ENCODE measurements at places on chromosomes 13 and 19.

GRCh38 chr19:47003611-47004465 lies 15.8 kb upstream of the NPAS1 start:
- DNase-seq: no peak

- no peak for DNase-seq
These were observed 59.6 kb downstream of the USP12 start for GRCh38 chr13:27112006-27112405.

GRCh38 chr19:3458229-3459088 lies 21.9 kb downstream of the SMIM24 start:
- DNase-seq: no peak

GRCh38 chr19:52991484-52991883 lies 22.2 kb upstream of the ERVV-1 start:
- no peak for DNase-seq

- no peak for DNase-seq
These were observed 6.6 kb upstream of the PRKD2 start for GRCh38 chr19:46723471-46723870.

DNA sequence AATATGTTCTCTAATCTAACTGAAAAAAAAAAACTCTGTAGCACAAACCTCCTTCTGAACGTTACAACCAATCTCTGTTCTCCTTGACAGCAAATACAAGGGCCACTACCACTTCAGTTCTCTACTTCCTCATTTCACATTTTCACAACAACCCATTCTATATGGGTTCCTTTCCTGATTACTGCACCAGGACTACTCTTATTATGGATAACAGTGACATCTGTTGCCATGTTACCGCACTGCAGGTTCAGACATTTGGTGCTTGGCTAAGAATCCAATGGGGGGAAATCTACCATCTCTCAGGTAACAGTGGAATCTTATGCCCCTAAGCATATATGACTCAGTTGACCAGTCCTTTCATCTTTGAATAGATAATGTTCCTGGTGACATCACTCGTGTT lies 11.6 kb upstream of the FPR3 start:
- DNase-seq: no peak

DNA sequence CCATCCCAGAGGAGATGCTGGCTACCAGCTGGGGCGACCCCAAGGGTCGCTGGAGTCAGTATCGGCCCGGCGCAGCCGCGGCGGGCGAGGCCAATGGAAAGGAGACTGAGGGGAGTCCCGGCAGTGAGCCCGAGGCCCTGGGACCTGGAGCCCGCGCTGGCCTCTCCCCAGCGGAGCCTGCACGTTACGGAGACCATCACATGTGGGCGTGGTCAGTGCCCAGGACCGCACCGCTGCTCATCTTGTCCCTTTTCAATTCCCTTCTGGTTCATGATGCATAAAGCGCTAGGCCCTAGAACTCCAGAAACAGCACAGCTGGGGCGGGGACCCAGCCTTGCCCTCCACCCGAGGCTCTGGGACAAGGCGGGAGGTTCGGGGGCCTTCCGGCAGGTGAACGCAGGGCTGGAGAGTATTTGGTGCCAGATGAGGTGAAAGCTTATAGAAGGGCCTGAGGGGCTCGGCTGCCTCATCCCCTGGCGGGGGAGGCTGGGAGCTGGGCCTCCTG lies 8.0 kb downstream of the C19orf25 start:
- no peak for DNase-seq
